ENCODE measurements at places on chromosomes 3 and 15.

DNA sequence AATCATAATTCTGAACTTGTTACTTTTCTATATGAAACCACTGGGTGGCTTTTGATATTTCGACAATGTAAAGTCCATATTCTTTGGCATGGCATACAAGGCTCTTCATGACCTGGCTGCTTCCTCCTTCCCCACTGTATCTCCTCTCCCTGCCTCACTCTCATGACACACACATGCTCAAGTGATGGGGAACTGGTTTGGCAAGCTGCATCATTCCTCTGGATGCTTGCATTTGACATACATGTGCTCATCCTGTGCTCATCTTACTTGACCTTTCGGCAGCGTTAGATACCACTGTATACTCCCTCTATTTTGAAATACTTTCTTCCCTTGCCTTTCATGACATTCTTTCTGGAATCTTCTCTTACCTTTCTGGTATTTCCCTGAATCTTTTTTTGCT is 51.8 kb upstream of the ZDHHC23 start:
- no peak for DNase-seq

GRCh38 chr3:197362081-197362480 is 63.7 kb upstream of the DLG1 start:
- no peak for DNase-seq

DNA sequence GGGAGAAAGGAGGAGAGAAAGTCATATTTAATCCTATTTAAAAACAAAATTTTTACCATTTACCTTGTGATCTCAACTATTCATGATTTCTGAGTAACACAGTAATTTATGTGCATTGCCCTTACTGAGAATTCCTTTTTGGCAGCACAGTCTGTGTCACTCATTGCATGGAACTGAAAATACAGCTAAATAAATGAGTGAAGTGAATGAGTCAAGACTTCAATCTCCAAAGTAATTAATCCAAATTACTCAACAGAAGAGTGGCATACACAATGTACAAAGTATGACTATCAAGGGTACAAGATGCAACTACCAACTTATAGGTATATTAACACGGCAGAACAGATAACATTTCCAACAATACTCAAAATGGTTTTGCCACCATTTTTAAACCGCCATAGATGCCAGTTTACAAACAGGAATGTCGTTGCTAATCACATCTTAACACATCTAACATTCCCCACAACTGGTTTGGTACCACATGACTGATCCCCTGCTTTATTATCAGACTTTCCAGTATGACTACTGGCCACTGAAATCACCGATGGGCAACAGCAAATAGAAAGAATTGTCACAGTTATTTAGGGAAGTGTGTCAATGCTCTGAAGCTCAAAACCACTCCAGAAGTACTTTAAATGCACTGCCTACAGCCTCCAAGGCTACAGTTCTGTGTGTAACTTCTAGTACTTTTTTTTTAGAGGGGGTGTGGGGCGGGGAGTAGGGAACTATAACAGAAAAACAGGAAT is 410.4 kb downstream of the SHQ1 start:
- DNase-seq: peak; percentile 15

GRCh38 chr3:134250717-134251220 is at the start of gene RYK:
TSS of gene RYK (minus strand) at chr3:134250859. CDS start at chr3:134250654, 205 bp downstream.
- DNase-seq: peak; percentile 82

GRCh38 chr3:8741581-8742261 is 8.1 kb downstream of the CAV3 start:
- DNase-seq: peak; percentile 93

DNA sequence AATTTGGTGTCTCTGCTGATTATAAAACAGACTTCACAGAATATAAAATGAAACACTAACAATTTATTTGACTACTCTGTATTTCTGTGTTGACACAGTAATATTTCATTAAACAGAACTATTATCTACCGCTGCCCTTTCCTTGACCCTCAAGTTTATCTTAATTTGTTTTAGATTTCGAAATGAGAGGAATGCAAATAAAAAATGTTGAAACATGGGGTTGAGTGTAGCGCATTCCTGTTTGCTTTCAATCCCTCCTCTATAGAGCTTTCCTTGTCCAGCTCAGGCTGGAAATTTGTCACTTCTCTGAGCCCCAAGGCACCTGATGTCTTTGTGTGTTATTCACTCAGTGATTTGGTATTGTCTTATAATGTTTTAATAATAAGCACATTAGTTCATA is 550.2 kb downstream of the ZBBX start:
- no peak for DNase-seq

- DNase-seq: no peak
Measured at GRCh38 chr3:54703923-54704322, 223.9 kb downstream of the LRTM1 start.

GRCh38 chr3:60746695-60747416 is 504.4 kb downstream of the FHIT start:
- DNase-seq: peak; percentile 58

DNA sequence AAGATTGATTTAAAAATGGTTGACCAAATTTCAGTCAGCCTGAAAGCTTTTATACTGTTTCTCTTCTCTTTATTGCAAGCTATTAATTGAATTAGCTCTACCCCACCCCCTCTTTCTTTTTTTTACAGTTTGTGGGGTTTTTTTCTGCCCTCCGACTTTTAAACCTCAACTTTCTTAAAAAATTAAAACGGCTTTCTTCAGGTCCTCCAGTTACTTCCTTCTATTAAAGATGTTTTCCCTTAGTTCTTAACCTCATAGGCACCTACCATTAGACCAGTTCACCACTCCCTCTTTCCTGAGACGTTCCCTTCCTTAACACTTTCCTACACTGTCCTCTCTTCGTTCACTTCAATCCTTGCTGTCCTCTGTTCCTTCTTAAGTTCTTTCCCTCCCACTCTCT is 52.4 kb downstream of the ATP8B4 start:
- no peak for DNase-seq

- no peak for DNase-seq
Measured at GRCh38 chr3:172708921-172709773, 1.7 kb downstream of the NCEH1 start.

GRCh38 chr3:16130066-16130465 is 44.4 kb upstream of the GALNT15 start:
- DNase-seq: peak; percentile 97

DNA sequence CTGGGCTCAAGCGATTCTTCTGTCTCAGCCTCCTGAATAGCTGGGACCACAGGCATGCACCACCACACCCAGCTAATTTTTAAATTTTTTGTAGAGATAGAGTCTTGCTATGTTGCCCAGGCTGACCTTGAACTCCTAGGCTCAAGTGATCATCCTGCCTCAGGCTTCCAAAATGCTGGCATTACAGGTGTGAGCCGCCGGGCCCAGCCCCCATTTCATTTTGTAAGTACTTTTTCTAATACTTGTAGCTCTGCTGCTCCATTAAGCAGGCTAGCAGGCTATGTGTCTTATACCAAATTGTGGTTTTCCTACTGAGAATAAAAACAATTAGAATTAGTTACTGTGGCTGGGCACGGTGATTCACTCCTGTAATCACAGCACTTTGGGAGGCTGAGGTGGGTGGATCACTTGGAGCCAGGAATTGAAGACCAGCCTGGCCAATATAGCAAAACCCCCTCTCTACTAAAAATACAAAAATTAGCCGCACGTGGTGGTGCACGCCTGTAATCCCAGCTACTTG is 22.4 kb downstream of the NIPA1 start:
- DNase-seq: no peak

DNA sequence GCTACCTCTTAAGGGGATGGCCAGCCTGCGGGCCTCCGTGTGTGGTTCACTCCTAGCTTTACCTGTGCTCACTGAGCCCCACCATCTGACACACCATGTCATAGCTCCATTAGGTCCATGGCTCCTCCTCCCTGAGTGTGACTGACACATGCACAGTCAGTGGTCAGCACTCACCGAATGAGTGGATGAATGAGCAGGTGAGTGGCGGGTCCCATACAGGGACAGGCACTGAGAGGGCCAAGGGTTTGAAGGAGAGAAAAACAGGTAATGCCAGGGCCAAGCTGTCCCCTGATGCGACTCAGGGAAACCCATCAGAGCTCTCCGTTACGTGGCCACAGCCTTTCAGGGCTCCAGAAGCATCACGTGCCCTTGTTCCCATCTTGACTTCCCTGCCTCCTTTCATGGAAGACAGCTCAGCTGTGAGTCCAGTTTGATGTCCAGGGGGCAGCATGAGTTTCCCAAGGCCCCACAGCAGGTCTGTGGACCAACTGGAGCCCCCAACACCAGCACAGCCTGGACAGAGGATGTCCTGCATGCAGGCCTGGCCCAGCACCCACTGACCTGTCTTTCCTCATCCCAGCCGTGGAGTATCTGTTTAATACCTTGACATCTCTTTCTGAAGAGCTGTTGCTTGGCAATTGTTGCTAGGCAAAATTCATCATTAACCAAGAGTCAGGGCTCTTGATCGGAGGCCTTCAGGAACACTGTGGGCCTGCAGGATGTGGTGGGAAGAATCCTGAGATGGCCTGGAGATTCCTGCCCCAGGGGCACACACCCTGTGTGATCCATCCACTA is 84.4 kb downstream of the PLXNA1 start:
- DNase-seq: no peak

- DNase-seq: peak; percentile 10
Measured at GRCh38 chr3:184261854-184262763, 756 bp upstream of the CAMK2N2 start.

- no peak for DNase-seq
Measured at GRCh38 chr15:100249096-100249815, 92.5 kb downstream of the ADAMTS17 start.

- peak; percentile 69 for DNase-seq
Measured at GRCh38 chr15:66800584-66801235, 98.7 kb downstream of the SMAD6 start.

DNA sequence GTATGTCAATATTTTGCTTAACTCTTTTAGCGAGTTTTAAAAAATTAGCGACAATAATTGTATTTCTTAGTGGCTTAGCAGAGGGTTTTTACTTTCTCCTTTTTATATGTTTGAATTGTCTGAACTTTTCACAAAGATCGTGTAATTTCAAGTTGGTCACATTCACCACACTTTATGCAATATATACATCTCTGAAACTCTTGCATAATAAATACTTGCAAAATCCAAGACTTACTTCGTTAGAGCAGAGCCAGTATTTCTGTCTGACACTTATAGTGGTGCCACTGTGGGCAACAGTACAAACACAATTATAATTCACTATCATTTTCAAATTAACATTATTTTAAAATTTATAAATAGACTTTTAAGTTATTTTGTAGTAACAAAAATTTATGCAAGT is 62.0 kb downstream of the SUCNR1 start:
- DNase-seq: no peak

- peak; percentile 65 for DNase-seq
Measured at GRCh38 chr3:172259111-172259541, 189.1 kb downstream of the GHSR start.

DNA sequence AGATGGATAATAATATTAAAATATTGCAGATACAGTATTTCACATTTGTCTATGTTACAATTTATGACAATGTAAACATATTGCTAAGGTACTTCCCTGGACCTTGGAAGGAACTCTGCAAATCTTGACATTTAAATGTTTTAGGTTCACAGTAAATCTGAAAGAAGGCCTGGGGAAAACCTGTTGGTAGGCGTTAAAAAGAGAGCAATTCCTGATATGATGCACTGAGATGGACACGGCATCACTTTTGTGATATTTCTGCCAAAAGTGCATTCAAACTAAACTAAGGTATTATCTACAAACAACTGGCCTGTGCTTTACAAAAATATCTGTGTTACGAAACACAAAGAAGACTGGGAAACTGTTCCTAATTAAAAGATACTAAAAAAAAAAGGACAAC is 6.1 kb upstream of the TP63 start:
- no peak for DNase-seq

DNA sequence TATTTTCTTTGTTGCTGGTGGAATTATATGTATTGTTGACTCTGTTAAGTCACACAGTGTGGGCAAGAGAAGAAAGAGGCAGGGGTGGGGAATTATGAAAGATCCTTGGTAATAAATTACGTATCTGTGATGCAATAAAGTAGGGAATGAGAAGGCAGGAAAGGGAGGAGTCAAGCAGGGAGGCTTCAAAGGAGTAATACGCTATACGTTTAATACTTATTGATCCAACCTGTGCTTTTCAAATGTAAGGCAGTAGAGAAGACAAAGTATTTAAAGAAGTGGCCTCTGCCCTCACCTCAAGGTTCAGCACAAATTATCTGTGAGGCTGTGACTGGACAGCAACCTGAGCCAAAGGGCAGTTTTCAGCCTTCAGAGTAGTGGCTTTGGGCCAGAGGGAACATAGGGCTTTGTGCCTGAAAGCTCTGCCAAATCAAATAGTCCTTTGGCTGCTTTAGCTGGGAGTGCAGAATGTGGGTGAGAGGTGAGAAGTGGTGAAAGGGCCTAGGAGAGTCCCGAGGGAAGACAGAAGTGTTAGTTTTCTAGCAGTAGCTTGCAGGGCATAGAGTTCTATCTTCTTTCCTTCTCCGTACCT is 1.2 kb upstream of the PLIN1 start:
- DNase-seq: peak; percentile 41

- peak; percentile 20 for DNase-seq
Measured at GRCh38 chr15:95252404-95252803, 1021.0 kb downstream of the MCTP2 start.

- DNase-seq: no peak
Measured at GRCh38 chr3:33044676-33045075, 52.3 kb downstream of the GLB1 start.
